Stimulated activated memory B cell treated with anti-CD40 and anti-IgM and Interleukin-4, amounts not matched to agents 10 μg/mL and 1 μg/mL and 100 μg/mL, for 72 hours (primary cell): ENCODE measurements at places on chromosomes 11 and 22.
A peak's percentile ranks its signal among the peaks of the same experiment; 100 is the strongest.

DNA sequence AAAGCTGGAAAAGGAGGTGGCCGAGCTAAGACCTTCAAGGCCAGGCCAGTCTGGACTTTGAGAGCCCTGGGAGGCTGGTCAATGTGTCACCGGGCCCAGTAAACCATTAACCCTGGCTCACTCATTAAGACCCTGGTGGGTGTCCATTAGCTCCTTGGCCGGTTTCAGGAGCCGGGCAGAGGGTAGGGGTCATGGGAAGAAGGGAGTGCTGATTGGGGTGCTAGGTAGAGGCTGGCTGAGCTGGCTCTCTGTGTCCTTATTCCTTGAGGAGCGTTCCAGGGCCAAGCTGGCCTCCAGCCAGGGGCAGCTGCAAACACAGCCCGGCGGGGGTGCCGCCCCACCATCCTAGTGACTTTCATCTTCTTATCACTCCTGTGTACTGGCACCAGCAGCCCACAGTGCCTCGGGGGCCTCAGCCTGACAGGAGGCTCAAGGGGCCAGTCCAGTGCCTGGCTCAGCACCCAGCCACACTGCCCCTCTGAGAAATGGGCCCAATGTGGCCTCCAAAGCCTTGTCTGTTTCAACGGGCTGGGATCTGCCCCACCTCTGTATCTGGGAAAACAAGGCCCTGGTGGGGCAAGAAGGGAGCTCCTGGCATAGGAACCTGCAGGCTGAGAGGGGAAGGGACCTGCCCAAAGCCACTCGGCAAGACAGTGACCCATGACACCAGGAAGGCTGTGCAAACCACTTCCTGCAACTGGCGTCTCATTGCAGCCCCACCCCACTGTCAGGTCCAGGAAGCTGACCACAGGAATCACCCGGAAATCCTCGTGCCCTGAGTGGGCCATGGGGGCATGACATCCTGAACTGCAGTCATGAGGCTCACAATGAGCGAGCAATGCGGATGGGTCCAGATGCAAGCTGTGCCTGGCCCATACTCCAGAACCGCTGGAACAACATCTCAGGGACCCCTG is 15.1 kb upstream of the RGL4 start:
- peak; percentile 27 for ATAC-seq

- peak; percentile 98 for ATAC-seq
Measured at GRCh38 chr11:108160970-108161566, 39.7 kb downstream of the ACAT1 start.

DNA sequence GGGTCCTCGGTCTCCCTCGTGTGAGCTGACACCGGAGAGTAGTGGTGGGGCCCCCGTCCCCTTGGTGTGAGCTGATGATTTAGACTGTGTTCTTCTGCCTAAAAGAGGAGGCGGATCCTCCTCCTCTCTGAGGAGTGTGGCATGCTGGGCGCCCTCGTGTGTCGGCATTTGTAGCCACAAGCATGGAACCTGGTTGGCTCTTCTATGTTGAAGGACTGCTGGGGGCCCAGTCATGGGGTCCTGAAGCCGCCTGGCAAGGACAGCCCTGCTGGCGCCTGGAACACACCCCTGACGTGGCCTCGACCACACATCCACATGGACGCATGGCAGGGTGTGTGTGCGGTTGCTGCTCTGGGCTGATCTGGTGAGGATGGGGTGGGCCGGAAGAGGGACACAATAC is 50.2 kb downstream of the AP2A2 start:
- ATAC-seq = no peak

DNA sequence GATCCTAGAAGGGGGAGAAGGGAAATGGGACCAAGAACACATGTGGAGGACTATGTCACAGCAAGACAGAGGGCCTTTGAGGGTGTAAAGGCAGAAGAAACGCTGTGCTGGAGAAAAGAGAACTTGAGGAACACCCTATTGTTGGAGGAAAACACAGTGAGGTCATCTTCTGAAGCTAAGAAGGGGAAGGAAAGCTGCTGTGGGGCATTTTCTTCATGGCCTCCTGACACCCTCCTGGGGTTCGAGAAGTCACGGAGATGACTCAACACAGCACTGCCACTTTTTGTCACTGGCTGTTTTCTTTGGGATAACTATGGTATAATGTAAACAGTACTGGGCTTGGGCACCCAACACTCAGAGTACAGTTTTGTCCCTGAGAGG is 492.6 kb upstream of the CADM1 start:
- peak; percentile 64 for ATAC-seq

DNA sequence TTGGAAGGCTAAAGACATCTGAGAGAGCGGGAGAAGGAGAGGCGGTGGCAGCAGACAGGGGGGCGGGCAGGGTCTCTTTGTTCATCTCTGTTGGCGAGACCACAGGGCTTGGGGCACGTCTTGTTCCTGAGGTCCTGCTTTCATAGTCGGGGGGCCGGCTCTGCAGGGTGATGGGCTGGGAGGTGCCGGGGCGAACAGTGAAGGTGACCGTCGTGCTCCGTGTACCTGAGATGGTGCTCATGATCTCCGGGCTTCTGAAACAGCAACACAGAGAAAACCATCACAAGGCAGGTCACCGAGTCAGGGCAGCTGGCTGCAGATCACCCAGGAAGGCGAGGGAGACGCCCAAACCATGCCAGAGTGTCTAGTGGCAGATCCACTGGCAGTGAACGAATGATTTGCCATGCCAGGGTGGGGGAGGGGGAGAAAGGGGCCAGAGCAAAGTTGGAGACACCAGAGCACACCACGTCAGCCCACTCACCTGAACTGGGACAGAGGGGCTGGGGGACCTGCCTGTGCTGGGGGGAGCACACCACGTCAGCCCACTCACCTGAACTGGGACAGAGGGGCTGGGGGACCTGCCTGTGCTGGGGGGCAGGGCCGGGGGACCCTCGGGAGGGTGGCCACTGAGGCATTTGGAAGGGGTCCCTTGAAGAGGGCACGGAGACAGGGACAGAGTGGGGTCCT is 75.0 kb downstream of the CTTN start:
- ATAC-seq = no peak

GRCh38 chr11:5232821-5233220 is 1.5 kb downstream of the HBD start:
- ATAC-seq = no peak
